ENCODE measurements at places on chromosomes 6 and 20. TPM values are rescaled to one million over a fixed set of nuclear protein-coding genes. Genes with fewer than 3 reads are reported as not detected.

Gene DNMT3B
- total RNA-seq = 7.3 TPM

Gene PRKN
- total RNA-seq = not detected

Gene ID4
- 1.4 TPM for total RNA-seq

Gene UCKL1
- total RNA-seq = 47.4 TPM

Gene VSTM2L
- 45.8 TPM for total RNA-seq

Gene MAN1A1
- total RNA-seq = 19.0 TPM

Gene SLC29A1
- total RNA-seq = 60.4 TPM

Gene TNF
- total RNA-seq = not detected

Gene BMP5
- total RNA-seq = not detected

Gene MAFB
- total RNA-seq = 0.04 TPM

Gene TGM2
- 773 TPM for total RNA-seq

Gene CLPSL2
- total RNA-seq = not detected

Gene COL21A1
- total RNA-seq = 1.0 TPM

Gene LY6G6F
- not detected for total RNA-seq

Gene COX4I2
- total RNA-seq = not detected

Gene ADTRP
- not detected for total RNA-seq

Gene DCDC2
- 0.11 TPM for total RNA-seq

Gene ZGPAT
- 56.8 TPM for total RNA-seq

Gene CYP39A1
- total RNA-seq = 0.66 TPM

Gene GMEB2
- 13.7 TPM for total RNA-seq

Gene KLHDC3
- 76.0 TPM for total RNA-seq

Gene PHACTR1
- total RNA-seq = not detected

Gene IL17A
- total RNA-seq = not detected

Gene TMEM170B
- 0.66 TPM for total RNA-seq

Gene AIF1
- total RNA-seq = not detected

Gene RGL2
- total RNA-seq = 37.0 TPM

Gene FOXC1
- 12.0 TPM for total RNA-seq

Gene SNPH
- total RNA-seq = 21.4 TPM

Gene MUC22
- total RNA-seq = 0.06 TPM

Gene OSER1
- 29.0 TPM for total RNA-seq

Gene NKAIN2
- total RNA-seq = not detected

Gene IMPG1
- not detected for total RNA-seq

Gene C6orf132
- 66.0 TPM for total RNA-seq

Gene GPX5
- not detected for total RNA-seq

Gene TRAM2
- 17.7 TPM for total RNA-seq

Gene GSTA2
- total RNA-seq = not detected

Gene BTNL2
- not detected for total RNA-seq

Gene ZSCAN16
- total RNA-seq = 8.1 TPM

Gene RIPPLY2
- not detected for total RNA-seq

Gene FHL5
- total RNA-seq = not detected

Gene CGAS
- 19.4 TPM for total RNA-seq

Gene RIMS1
- 0.81 TPM for total RNA-seq

Gene LHFPL5
- not detected for total RNA-seq

Gene BACH2
- 7.0 TPM for total RNA-seq

Gene SLC35F1
- total RNA-seq = not detected

Gene BPI
- total RNA-seq = not detected
